Neuronal stem cell (in vitro differentiated cells): ENCODE measurements at places on chromosomes 6 and 20.

GRCh38 chr20:20603339-20603990, 109.0 kb downstream of the RALGAPA2 start:
- DNase-seq: no peak

DNA sequence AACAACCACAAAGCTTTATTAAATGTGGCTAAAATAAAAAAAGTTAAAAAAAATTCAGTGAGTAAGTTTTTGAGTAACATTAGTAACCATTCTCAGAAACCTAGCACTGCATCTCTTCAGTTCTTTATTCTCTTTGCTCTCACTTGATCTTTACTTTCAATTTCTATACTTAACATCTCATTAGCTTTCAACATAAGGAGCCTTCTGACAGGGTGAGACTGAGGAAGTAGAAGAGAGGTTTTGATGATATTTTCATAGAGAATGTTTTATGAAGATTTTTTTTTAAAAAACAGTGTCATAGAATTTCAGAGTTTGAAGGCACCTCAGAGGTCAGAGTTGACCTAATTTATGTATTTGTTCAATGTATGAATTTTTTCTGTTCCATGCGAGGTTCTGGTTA, 60.8 kb downstream of the FAM83B start:
- DNase-seq: no peak

DNA sequence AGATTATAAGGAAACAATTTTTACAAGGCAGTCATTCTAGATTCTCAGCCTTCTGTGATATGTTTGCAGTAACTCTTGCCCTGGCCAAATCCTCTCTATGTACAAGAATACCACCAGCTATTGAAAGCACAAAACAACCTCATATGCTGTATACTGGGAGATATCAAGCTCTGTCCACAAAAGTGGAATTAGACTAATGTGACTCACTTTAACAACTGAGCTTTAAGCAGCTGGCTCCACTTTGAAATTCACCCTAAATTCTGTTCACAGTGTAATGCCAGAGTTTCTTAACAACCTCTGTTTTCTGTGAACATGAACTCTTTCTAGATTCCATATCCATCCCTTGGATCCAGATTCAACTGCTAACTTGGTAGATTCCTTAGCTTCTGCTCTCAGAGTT, 47.6 kb downstream of the CHD6 start:
- no peak for DNase-seq

DNA sequence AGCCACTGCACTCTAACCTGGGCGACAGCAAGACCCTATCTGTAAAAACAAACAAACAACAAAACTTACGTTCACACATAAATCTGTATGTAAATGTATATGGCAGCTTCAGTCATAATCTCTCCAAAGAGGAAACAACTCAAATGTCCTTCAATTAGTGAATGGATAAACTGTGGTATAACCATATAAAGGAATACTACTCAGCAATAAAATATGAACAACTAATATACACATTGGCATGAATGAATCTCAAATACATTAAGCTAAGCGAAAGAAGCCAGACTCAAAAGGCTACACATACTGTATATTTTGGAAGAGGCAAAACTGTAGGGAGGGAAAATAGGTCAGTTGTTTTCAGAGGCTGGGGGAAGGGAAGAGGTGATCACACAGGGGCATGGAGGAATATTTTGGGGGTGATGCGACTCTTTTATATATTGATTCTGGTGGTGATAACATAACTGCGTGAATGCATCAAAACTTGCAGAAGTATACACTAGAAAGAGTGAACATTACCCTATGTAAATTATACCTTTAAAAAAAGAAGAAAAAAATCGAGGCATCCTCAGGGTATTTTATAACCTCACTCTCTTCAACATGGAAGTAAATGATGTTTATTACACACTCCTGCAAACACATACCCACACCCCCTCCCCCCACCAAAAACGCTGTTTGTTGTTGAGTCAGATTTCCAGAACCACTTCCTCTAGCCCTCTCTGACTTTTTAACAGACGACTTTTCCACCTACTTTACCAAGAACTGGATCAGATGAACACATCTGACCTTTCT, 115.2 kb upstream of the RNF24 start:
- DNase-seq: no peak
